Lung microvascular endothelial cell (primary cell): ENCODE measurements at places on chromosomes 7 and 10. TPM values are rescaled to one million over a fixed set of nuclear protein-coding genes. Genes with fewer than 3 reads are reported as not detected.

Gene ABCC2
- total RNA-seq, result 0.44 and 0.60 TPM in 2 replicates

Gene LZTS2
- total RNA-seq, result 28.2 and 29.2 TPM in 2 replicates

Gene NUTM2E
- not detected in 2 replicates for total RNA-seq

Gene LBX1
- not detected in 2 replicates for total RNA-seq
